ENCODE measurements at places on chromosomes 16 and 17.
A peak's percentile ranks its signal among the peaks of the same experiment; 100 is the strongest.

DNA sequence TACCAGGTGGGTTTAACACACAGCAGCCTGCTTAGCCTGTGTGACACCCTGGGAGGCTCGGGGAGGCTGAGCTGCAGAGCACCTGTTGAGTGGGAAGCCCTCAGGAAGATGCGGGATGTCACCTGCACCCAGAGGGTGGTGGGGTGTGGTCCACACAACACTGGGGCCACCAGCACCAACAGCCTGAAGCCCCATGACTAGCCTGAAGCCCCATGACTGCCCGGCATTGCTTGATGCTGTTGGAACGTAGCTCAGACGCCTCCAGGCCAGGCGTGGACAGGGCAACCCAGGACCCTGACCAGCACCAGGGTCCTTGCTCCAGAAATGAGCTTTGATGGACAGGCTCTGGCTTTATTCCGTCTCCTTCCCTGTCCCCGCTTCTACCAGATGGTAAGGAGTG lies 76.3 kb upstream of the ZNF469 start:
- DNase-seq = no peak

- DNase-seq = no peak
These were observed 29.9 kb downstream of the PEMT start for GRCh38 chr17:17561408-17562145.

DNA sequence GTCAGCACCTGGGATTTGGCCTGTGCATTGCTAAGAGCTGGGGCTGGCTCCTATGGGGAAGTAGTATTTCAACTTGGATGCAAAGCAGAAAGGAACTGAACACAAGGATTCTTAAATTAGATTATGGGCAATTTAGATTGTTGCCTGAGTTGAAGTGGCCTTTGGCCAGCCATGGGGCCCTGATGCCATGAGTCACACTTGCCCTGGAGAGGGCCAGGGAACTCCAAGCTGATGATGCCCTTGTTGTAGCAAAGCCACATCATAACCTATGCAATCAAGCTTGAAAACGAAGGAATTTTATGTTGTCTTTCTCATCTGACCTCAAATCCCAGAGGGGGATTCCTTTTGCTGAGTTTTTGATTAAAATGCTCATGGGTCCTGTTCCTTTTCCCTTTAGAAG lies 3.9 kb upstream of the SPATA32 start:
- DNase-seq = no peak

DNA sequence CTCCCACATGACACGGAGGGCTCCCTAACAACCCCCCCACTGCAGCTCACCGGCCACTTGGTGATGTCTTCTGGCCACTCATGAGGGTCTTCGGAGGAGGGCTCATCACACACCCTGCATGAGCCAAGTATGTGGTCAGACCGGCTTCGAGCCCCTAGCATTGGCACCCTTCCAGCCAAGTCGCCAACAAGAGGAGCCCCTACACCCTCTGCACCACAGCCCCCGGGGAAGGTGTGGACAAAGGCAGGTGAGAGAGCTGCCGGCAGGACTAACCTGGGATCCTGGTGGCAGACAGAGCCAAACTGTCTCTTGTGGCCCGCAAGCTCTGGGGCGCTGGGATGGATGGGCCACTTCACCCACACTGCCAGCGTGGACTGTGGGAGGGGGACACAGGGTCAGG lies 6.5 kb downstream of the SNRNP25 start:
- DNase-seq = no peak

GRCh38 chr17:42832213-42832933 lies 824 bp upstream of the PSME3 start:
- DNase-seq = no peak

DNA sequence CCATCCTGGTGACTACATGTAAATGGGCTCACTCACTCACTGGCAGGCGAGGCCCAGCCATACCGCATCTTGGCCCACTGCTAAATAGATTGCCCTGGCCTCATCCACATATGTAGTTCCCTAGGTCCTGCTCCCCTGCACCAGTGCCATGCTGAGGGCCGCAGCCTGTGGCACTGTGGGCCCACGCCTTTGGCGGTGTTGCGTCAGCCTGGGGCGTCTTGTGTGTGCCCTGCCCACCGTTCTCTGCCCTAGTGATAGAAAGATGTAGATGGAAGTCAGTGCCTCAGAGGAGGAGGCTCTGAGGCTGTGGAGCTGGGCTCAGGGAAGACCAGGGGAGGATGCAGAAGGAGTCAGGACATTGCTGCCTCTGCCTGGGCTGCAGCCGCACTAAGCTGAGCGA lies 18.9 kb downstream of the C17orf75 start:
- DNase-seq = no peak

DNA sequence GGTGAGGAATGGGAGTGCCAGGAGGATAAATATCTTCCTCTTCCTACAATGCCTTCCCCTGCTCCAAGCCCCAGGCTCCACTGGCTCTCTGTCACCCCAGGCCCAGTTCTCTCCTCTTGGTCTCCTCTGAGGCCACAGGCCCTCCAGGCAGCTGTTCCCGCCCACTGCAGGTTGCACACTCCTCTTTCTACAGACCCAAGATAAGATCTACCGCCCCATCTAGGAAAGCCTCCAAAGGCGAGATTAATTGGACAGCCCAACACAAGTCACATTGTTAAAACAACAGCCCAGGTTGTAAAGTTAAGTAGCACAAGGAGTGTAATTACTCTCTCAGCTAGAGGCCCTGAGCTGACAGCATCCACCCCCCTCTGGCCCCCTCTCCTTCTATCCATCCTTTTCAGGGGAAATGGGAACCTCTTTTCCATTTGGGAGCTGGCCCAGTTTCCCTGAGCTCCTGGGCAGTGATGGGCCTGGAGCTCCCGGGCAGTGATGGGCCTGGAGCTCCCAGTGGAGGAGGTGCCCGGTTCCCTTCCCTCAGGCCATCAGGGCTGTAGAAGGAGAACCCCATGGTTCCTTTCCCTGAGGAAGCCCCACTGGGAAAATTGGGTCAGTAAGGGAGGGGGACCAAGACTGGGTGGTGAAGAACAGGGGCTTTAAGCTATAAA lies 7.3 kb downstream of the DLX4 start:
- DNase-seq = no peak

DNA sequence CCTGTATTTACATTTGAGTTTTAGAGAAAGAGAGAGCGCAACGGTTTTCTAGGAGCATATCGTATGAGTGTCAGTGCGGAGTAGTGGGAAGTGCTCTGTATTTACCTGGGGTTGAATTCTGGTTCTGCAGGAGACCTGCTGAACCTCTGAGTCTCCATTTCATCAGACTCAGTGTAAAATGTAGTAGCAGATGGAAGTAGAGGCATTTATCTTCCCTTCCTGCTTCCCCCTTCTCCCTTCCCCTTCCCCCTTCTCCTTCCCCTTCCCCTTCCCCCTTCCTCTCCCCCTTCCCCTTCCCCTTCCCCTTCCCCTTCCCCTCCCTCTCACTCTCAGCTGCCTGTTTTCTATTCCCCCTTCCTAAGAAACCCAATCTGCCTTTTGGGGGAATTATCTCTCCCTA lies 426.9 kb downstream of the NPIPA7 start:
- no peak for DNase-seq

GRCh38 chr17:14792746-14793145 lies 472.4 kb downstream of the PMP22 start:
- DNase-seq = no peak

GRCh38 chr17:79919164-79919585 lies 79.9 kb upstream of the CBX4 start:
- no peak for DNase-seq

DNA sequence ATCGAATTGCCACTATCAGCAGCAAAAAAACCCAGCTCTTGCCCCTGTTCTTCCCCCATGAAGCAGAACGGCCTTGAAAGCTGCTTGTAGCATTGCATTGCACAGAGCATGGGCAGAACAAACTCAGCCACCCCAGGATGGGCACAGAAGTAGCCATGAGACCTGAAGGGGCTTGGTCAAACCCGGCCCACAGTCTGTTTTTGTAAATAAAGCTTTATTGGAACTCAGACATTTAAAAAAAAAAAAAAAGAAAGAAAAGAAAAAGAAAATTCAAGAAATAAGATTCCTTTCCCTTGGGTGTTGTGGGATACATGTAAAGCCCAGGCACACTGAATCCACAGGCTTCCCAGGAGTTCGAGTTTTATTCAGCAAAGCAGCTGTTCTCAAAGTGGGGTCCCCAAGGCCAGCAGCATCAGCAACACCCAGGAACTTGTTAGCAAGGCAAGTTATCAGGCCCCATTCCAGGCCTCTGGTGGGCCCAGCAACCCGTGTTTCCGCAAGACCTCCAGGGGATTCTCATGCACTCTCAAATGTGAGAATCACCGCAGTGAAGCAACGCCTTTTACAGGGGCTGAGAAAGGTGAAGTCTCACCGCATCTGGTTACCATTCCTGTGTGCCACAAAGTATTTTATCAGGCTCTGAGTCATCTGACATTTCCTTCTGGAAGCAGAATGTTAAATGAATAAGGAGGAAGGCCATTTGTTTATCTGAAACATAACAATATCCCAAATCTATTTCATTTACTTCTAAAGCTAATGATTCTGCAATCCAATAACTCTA lies 108.2 kb downstream of the SLC39A11 start:
- no peak for DNase-seq

DNA sequence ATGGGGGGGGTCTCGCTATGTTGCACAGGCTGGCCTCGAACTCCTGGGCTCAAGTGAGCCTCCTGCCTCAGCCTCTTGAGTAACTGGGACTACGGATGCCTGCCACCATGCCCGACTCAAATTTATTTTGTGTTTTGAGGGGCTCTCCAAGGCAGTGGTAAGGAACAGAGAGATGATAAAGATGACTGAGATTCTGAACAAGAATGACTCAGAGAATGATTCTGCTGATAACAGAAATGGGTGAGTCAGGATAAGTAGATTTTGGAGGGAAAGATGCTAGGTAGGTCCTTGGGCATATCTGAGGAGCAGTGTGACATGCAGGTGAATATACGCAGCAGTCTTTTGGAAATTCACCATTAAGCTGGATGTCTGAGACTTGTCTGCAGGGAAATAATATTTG lies 2.6 kb downstream of the TMEM220 start:
- no peak for DNase-seq

DNA sequence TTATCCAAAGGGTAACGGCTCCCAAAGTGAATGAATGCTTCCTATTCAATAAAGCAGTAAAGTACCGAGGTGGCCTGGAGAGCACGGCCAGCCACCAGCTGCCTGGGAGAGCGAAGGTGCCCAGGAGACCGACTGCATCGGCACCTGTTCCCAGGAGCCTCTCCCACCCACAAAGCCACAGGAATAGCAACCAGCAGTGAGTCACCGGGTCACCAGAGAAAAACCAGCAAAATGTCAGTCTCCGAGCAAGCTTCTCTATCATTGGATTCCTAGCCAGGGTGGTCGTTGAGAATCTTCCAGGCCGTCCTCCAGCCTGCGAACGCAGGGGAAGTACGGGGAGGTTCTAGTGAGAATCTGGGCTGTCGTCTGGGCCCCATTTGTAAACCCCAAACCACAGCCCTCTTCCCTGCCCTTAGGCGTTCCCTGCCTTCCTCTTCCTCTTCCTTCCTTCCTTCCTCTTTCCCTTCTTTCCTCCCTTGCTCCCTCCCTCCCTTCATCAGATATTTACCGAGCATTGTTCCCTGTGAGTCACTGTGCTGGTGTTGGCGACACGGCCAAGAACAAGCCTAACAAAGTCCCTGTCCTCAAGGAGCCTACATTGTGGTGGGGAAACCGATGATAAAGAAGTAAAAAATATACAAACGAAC lies 114.6 kb downstream of the SLC39A11 start:
- no peak for DNase-seq

DNA sequence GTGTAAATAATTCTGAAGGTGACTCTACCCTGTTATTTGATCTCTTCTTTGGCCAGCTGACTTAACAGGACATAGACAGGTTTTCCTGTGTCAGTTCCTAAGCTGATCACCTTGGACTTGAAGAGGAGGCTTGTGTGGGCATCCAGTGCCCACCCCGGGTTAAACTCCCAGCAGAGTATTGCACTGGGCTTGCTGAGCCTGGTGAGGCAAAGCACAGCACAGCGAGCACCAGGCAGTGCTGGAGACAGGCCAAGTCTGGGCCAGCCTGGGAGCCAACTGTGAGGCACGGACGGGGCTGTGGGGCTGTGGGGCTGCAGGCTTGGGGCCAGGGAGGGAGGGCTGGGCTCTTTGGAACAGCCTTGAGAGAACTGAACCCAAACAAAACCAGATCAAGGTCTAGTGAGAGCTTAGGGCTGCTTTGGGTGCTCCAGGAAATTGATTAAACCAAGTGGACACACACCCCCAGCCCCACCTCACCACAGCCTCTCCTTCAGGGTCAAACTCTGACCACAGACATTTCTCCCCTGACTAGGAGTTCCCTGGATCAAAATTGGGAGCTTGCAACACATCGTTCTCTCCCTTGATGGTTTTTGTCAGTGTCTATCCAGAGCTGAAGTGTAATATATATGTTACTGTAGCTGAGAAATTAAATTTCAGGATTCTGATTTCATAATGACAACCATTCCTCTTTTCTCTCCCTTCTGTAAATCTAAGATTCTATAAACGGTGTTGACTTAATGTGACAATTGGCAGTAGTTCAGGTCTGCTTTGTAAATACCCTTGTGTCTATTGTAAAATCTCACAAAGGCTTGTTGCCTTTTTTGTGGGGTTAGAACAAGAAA lies 5.1 kb downstream of the STH start:
- no peak for DNase-seq

- DNase-seq = no peak
These were observed 22.7 kb upstream of the CPSF4L start for GRCh38 chr17:73284354-73284753.

- DNase-seq = no peak
These were observed 103.5 kb upstream of the ZNF750 start for GRCh38 chr17:82943339-82943738.

GRCh38 chr17:79732804-79733691 lies 2.3 kb downstream of the ENPP7 start:
- no peak for DNase-seq

- DNase-seq = no peak
These were observed 1.3 kb upstream of the ZNF768 start for GRCh38 chr16:30527635-30528178.

- peak; percentile 13 for DNase-seq
These were observed at the start of gene WNT3 for GRCh38 chr17:46818316-46818928. WNT3 (minus strand) TSS chr17:46818692; CDS start chr17:46818597, 95 bp downstream.

DNA sequence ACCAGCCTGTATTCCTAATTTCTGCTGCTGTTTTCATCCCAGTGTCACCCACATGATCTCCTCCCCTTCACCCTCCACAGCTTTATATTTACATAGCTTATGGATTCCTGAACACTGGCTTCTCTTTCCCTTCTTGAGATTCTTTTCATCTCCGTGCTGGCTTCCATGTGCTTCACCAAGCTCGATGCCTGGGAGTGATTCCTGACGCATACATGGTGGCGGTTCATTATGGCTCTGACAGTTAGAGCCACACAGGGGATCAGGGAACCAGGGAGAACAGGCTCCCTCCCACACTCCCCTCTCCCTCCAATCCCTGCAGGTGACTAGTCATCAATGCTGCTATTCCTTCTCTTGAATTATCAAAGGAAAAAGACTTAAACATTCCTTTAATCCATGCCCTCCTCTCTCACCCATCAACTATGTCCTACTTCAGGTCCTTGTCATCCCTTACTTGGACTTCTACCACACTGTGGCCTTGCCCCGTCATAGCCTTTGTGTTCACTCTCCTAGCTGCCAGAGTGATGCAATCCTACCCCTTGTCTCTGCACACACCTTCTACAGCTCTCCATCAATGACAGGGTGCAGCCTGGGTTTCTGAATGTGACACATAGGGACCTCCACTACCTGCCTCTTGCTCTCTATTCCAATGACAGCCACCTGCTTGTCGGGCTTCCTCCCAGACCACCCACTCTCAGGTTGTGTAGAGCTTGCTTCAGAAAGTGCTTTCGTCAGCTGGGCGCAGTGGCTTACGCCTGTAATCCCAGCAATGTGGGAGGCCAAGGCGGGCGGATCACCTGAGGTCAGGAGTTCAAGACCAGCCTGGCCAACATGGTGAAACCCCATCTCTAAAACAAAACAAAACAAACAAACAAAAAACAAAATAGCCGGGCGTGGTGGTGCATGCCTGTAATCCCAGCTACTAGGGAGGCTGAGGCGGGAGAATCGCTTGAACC lies 43.6 kb downstream of the MYH13 start:
- DNase-seq = no peak

GRCh38 chr16:50944436-50944835 lies 202.6 kb downstream of the CYLD start:
- no peak for DNase-seq

Measured in activated T-helper 1 cell treated with Interleukin-2 at 50 U/mL for 16 hours (primary cell).